ENCODE measurements at places on chromosomes 12 and 14.

GRCh38 chr12:132524405-132524804 is 34.5 kb downstream of the FBRSL1 start:
- no peak for DNase-seq

- DNase-seq = no peak
Observed at GRCh38 chr12:79691511-79692248, 916 bp upstream of the PAWR start.

- no peak for DNase-seq
Observed at GRCh38 chr12:80979816-80980215, 42.1 kb upstream of the LIN7A start.

GRCh38 chr14:91484186-91484585 is 25.9 kb downstream of the PPP4R3A start:
- DNase-seq = no peak

All from NCI-H1930 (cell line).